T-cell (primary cell): ENCODE measurements at places on chromosomes 16 and 17. TPM values are rescaled to one million over a fixed set of nuclear protein-coding genes. Genes with fewer than 3 reads are reported as not detected.

The TBC1D26 gene
- total RNA-seq, result not detected

The CTF1 gene
- 0.38 TPM for total RNA-seq

The SDR42E2 gene
- total RNA-seq, result 0.28 TPM

- no peaks in the 10 kb centered on the region for H3K36me3 ChIP-seq
- H3K4me3 ChIP-seq, result no peak overlapping the region
- no peak for DNase-seq
- H3K27me3 ChIP-seq, result peaks cover 5% of the 10 kb centered on the region
- H3K27ac ChIP-seq, result no peak overlapping the region
- no peaks in the 10 kb centered on the region for H3K4me1 ChIP-seq
These were observed 32.7 kb downstream of the AIPL1 start for GRCh38 chr17:6402258-6402657.

GRCh38 chr16:20844054-20844453 lies 37.7 kb downstream of the REXO5 start:
- peak overlapping the region; percentile 56 for H3K27ac ChIP-seq
- no peak for DNase-seq
- H3K27me3 ChIP-seq, result no peaks in the 10 kb centered on the region

GRCh38 chr17:50793007-50793406 lies 25.7 kb upstream of the ANKRD40CL start:
- H3K27me3 ChIP-seq, result no peaks in the 10 kb centered on the region
- no peaks in the 10 kb centered on the region for H3K36me3 ChIP-seq
- H3K27ac ChIP-seq, result no peak overlapping the region
- H3K4me1 ChIP-seq, result no peaks in the 10 kb centered on the region
- no peak overlapping the region for H3K4me3 ChIP-seq

DNA sequence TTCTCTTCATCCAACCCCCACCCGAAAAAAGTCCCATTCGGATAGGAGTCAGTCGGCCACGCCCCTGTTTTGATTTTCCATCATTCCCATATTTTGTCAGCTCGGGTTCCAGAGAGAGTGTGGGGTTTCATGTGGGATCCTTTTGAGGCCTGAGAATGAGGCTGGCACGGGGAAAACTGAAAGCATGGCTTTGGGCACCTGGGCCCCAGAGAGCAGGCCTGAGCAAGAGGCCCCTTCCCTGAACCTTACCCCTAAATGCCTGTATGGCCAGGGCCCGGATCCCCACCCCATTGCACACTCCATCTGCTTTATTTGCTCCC lies 4.6 kb upstream of the HOXB4 start:
- H3K4me3 ChIP-seq, result no peak overlapping the region
- H3K27me3 ChIP-seq, result no peaks in the 10 kb centered on the region
- H3K36me3 ChIP-seq, result no peaks in the 10 kb centered on the region
- no peak for DNase-seq
